ENCODE measurements at places on chromosomes 4 and X. TPM values are rescaled to one million over a fixed set of nuclear protein-coding genes. Genes with fewer than 3 reads are reported as not detected.

- DNase-seq: no peak
Measured at GRCh38 chr4:142285222-142285583, 560.9 kb downstream of the INPP4B start.

- DNase-seq: no peak
Measured at GRCh38 chr4:109631532-109632108, 71.6 kb downstream of the MCUB start.

GRCh38 chr4:17066972-17067371 lies 168.5 kb upstream of the LDB2 start:
- DNase-seq: no peak

DNA sequence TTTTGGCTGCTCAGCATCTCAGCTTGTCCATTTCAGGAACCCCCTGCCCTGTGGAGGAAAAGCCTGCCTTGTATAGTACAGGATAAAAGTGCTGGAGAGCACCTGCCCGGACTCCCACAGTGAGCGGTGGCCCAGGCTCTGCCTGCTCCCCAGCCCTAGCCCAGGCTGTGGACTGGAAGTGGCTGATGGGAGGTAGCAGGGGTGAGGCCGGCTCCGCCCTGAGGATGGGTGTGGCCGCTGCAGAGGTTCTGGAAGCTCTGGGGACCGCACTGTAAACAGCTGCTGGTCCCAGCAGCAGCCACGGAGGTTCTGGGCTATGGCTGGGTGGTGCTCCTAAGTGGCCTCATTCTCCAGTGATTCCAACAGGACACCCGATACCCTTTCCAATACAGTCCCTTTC lies 56.6 kb upstream of the HELT start:
- no peak for DNase-seq

- DNase-seq: no peak
Measured at GRCh38 chrX:98931216-98931615, 1478.9 kb downstream of the PCDH19 start.

DNA sequence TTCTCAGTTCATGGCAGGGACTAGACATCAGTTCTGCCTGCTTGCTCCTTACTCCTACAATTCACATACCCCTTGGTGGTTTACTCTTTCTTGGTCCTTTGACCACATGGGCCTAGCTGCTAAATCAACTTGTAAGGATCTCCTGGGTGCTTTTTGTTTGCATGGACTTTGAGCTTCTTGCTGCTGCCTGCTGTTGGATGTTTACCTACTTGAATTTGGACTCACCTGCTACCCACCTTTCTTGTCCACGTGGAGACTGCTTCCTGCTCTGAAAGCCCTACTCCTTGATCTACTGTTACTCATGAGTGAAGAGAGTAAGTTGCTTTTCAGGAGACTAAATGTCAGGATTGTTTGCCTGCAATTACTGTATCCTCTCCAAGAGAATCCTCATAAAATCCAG lies 15.2 kb upstream of the ARHGAP24 start:
- no peak for DNase-seq

GRCh38 chrX:683576-683975 lies 53.0 kb downstream of the SHOX start:
- DNase-seq: no peak

GRCh38 chr4:18635531-18635930 lies 614.0 kb upstream of the LCORL start:
- no peak for DNase-seq

DNA sequence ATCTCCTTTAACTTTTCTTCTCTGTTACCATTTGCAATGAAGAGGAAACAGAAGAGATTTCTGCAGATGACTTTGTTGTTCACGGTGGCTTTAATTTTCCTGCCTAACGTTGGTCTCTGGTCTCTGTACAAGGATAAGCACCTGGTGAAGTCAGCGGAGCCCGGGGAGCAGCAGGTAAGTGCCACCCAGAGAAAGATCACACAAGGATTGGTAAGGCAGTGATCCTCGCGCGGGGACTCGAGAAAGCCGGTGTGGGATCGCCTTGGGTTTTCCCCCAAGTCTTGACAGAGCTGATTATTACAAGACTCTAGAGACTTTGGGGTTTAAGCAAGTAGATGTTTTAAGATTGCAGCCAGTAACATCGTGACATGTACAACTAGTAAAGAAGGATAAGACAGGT lies 1.3 kb downstream of the GALNTL6 start:
- no peak for DNase-seq

EPGN gene
- 0.32 TPM for polyA plus RNA-seq

PRDX4 gene
- polyA plus RNA-seq: 70.8 TPM

All from forelimb muscle (tissue), 1 donor.